Amygdala (tissue), 56 donors: ENCODE measurements at places on chromosomes 2 and 18.

- no peak for DNase-seq
These were observed 218.6 kb downstream of the HRH4 start for GRCh38 chr18:24679062-24679461.

GRCh38 chr2:176074919-176075425 is 8.8 kb downstream of the EVX2 start:
- DNase-seq: no peak

- no peak for DNase-seq
These were observed 160.2 kb upstream of the NCK2 start for GRCh38 chr2:105584435-105585010.

DNA sequence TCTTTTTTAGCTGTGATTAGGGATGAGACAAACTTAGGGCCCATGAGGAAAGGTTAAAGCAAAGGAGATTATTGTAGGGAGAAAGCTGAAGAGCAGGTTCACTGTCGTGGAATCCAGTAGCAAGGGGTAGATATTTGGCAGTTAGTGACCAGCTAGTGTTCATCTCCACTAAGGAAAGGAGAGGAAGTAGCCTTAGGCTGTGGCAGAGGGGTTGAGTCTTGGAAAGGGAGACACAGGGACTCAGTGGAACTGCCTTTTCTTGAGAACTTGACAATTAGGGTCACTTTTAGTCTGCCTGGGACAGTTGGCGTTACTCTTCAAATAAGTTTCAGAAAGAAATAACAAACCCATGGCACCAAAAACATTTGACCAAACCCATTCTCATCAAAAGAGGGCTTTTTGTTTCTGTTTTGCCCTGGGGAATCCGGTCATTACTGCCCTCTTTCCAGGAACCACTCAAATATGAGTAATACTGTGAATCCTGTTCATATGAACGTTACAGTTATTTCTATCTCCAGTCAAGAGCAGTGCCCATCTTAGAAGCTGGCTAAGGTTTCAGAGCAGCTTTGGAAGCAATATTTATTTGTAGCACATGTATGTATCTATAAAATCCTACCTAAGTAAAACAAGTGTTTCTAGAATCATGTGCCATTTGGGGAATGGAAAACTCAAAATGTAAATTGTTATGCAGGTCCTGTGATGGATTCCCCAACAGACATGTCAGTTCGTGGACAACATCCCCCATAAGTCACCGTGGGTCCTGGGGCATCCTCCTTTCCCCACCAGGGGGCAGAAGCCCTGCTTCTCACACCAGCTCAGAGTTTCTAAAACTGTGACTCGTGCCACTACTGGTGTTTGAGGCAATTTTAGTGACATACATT is 77.3 kb upstream of the PHLPP1 start:
- DNase-seq: no peak

GRCh38 chr18:21242141-21242779 is at the start of gene GREB1L:
TSS of gene GREB1L (plus strand) at chr18:21242232. CDS start at chr18:21383519, 141,287 bp downstream.
- peak; percentile 29 for DNase-seq

- no peak for DNase-seq
These were observed 305.5 kb upstream of the ETAA1 start for GRCh38 chr2:67091681-67092080.

DNA sequence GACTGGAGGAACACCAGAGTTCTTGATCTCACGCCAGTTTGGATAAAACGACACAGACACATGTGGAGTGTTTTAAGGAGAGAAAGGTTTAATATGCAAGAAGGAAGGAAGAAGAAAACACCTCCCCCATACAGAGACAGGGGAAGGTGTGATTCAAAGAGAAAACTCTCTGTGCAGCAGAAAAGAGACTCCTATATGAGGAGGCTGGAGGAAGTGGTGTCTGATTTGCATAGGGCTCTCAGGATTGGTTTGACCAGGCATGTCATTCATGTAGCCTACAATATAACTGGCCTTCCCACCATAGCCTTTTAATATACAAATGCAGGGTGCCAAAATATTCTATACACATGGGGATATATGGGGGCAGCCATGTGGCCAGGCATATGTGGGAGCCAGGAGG is 1386.5 kb downstream of the RPIA start:
- DNase-seq: no peak

DNA sequence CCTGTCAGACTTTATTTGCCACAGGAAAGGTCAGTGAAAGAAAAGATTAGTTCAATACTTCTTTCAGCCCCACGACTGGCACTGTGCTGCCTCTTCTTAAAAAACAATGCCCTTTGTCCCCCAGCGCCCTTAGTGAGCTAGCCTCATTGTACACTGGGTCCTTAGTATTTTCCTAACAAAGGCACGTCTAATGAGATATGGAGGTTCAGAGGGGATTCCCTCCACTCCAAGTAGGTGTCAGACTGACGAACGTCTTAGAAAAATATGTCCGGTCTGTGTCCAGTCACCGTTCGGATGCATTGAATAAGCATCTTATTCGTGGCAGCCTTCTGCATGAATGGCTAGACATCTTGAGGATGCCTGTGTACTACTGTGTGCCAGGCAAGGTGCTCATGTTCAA is 1.1 kb downstream of the FECH start:
- peak; percentile 52 for DNase-seq

DNA sequence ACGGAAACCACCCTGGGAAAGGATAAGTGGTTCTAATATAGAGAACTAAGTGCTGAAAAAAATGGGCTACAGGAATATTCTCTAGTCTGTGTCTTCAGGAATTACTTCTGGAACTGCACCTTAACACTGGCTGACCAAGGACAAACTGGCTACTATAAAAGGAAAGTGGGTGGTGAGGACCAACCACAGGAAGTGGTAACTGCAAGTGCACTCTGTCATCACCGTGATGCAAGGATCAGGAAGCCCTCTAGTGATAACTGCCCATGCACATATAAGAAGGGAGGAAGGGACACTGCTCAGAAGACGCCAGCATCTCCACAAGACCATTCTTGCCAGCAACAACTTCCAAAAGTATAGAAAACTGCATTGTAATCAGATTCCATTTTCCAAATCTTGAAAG is 424.4 kb upstream of the RGPD4 start:
- DNase-seq: no peak

GRCh38 chr2:61620244-61621159 is 82.3 kb upstream of the XPO1 start:
- no peak for DNase-seq

DNA sequence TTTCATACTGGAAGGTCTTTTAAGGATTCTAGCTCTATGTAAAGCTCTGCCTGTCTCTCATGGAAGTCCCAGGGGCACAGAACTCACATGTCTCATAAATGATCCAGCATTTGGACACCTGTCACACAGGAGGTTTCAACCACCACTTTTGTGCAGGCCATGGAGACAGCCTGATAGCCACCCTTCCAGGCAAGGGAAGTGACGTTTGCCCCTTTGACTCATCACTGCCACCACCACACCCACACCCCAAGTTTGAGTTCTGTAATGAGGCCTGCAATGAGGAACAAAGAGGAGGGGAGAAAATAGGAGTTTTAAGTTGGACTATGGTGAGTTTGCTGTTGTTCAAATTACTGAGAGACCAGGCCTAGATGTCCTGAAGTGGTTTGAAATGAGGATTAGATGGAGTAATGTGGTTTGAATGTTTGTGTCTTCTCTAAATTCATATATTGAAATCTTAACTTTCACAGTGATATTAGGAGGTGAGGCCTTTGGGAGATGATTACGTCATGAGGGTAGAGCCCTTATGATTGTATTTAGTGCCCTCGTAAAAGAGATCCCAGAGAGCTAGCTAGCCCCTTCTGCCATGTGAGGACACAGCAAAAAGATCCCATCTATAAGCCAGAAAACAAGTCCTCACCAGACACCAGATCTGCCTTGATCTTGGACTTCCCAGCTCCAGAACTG is 175.3 kb upstream of the EPHA4 start:
- no peak for DNase-seq

DNA sequence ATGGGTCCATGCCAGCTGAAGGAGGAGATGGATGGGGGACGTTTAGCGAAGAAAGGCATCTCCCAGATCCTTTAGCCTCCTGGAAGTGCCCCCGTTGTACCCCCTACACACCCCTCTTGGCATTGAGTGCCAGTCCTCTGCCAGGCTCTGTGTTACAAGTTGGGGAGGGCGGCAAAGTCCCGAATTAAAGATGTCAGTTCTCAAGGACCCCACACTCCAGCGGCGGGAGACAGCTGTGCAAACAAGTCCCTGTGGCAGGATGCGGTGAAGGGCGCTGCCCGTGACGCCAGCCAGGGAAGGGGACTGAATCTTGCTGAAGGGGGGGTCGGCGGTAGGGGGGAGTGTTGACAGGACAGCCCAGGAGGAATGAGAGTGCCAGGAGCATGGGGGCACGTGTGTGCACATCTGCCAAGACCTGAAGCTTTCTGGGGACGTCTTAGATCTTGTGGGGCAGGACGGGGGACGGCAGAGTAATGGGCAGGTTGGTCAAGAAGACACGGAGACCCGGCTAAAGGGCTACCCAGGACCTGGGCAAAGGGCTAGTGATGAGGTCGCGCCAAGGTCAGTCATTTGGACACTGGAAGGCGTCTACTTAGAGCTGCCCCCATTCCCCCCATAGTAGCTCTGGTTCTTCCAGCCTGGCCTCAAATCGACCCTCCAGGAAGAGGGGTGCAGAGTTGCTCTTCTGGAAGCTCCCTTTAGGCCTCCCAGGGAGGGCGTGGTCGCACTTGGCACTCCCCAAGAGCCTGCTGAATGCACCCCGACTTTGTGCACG is 2.8 kb upstream of the CTDSP1 start:
- peak; percentile 79 for DNase-seq

DNA sequence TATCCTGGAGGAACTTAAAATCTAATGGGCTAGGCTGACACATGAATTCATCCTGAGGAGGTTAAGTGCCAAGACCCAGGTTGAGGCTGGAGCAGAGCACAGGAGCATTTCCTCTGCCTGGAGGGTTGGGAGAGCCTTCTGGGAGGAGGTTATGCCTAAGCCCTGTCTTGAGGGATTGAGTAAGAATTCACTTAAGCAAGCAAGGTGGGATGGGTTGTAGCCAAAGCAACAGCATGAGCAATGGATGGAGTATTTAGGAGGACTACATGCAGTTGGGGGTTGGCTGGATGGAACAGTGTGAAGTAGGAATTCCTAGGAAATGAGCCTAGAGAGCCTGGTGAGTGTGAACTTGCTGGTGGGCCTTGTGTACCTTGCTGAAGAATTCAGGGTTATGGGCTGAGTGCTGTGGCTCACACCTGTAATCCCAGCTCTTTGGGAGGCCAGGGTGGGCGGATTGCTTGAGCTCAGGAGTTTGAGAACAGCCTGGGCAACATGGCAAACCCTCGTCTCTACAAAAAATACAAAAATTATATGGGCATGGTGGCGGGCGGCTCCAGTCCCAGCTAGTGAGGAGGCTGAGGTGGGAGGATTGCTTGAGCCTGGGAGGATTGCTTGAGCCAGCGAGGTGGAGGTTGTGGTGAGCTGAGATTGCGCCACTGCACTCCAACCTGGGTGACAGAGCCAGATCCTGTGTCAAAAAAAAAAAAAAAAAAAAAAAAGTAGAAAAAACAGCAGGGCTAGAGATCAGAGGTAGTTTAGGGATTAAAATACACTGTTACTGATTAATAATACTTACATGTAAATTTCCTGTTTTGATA is 22.2 kb downstream of the TANC1 start:
- DNase-seq: no peak

DNA sequence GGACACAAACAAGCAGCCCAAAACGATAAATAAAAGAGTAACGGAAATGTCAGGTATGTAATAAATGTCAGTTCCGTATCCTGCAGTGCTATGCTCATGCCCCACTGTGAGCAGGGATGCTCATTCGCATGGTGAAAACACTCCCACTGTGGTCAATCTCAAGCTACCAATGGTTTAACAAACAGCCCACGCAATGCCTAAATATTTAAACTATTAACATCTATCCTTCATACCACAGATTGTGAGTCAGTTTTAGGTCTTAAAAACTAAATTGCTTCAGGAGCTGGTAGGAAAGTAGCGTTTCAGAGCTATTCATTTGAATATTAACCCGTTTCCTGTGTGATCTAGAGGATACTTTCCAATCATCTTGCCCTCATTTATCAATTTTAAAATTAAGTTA is 207.4 kb downstream of the TCF4 start:
- DNase-seq: no peak

- DNase-seq: no peak
These were observed 36.9 kb downstream of the SNED1 start for GRCh38 chr2:241035142-241035817.

DNA sequence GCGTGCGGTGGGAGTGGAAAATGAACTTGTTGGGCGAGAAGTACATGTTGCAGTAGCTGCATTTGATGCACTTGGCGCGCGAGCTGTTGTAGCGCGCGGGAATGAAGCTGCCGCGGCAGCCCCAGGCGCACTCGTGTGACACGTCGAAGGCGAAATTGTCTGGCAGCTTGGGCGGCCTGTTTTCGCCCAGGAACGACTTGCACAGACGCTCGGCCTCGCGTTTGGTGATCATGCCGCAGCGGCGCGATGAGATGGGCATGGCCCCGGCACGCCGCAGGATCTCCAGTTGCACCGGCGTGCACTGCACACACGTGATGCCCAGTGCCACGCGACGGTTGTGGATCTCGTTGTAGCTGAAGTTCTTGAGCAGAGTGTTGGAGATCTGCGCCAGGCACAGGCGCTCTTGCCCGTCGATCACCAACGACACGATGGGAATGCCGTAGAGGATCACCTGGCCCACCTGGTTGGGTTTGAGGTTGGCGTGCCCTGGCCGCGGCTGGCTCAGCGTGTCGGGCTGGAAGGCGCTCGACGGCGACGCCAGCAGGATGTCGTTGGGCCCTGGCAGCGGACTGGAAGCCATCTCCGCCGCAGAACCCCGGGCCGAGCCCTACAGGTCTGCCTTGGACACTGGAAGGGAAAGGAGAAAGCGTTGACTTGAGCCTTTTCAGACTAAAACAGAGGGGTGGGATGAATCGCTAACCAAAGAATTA is 2.7 kb downstream of the SKOR2 start:
- no peak for DNase-seq

GRCh38 chr18:49698525-49699025 is 114.8 kb downstream of the ACAA2 start:
- no peak for DNase-seq

- no peak for DNase-seq
These were observed 15.5 kb upstream of the DUSP19 start for GRCh38 chr2:183063083-183063482.

GRCh38 chr18:32980896-32981295 is 208.1 kb upstream of the KLHL14 start:
- no peak for DNase-seq

DNA sequence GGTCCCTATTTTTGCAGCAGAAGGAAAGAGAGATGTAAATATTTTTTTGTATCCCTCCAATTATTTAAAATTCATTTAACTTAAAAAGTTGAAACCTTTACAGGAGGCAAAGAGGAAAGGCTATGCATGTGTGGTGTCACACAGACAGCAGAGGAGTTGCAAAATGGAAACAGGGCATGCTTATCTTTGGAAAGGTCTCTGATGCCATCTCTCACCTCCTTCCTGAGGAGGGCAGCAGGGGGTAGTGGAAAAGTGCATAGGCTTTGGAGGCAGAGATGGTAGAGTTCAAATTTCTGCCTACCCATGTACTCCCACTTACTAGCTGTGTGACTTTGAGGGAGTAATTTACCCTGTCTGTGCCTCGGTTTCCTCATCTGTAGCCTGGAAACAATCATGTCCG is 99.6 kb upstream of the MCFD2 start:
- DNase-seq: no peak
